Stimulated activated CD4-positive, alpha-beta T cell treated with anti-CD3 and anti-CD28 coated beads, Interleukin-1b, Interleukin-23, amount 100 ng/mL, for 1 hour (primary cell): ENCODE measurements at places on chromosomes 7 and 10.
A peak's percentile ranks its signal among the peaks of the same experiment; 100 is the strongest.

- no peak for DNase-seq
Measured at GRCh38 chr10:127576740-127577161, 27.6 kb downstream of the NPS start.

DNA sequence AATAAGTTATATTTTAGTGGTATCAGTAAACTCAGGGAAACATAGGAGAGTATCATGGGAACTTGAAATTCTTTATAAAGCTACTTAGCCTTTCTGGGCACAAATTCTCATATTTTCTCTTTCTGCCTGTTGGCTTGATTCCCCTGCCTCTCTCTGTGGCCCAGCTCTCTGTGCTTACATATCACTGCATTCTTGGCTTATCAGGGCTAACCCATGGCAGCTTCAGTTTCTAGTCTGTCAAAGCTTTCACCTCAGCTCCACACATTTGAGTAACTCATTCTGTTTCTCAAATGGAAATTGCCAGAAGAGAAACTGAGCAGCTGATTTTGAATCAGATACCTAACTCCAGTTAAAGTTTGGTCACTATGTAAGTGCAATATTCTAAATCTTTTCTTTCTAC, 713.1 kb downstream of the DNAJB9 start:
- DNase-seq = no peak

DNA sequence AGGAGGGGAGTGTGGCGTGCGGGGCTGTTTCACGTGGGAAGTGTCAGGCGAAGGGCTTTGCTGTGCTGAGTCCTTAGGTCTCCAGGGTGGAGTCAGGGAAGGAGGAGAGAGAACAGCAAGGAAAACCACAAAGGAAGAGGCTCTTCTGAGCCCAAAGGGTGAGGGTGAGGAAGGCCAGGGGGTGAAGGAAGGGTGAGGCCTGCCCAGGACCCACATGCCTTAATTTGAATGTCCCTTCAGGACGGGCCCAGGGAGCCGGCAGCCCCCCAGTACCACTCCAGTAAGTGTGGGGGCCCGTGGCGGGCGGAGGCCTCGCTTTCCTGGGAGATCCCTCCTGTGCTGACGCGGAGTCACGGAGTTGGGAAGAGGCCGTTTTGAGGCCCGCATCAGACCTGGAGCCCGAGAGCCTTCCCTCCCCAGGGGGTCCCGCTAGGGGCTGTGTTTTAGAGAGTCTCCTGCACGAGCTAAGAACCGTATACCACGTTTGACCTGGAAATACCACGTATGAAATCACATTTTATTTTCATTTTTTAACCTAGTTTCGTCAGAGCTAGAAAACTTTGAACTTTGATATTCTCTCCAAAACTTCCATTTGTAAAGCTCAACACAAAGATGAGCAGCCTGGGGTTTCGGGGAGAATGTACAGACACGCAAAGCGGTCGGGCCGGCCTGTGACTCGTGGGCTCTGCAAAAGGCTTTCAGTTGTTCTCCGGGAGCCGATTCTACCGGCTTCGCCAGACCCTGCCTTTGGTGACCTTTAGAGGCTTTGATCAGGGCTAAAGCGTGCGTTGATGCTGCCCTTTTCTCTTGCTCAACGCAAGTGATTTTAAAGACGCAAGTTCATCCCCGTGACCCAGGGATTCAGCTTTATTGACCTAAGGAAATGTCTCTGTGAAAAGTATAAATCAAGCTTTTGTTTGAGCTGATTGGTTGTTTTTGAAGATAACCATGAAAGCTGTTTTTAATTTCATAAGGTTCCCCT, 23.6 kb upstream of the TTYH3 start:
- no peak for DNase-seq

DNA sequence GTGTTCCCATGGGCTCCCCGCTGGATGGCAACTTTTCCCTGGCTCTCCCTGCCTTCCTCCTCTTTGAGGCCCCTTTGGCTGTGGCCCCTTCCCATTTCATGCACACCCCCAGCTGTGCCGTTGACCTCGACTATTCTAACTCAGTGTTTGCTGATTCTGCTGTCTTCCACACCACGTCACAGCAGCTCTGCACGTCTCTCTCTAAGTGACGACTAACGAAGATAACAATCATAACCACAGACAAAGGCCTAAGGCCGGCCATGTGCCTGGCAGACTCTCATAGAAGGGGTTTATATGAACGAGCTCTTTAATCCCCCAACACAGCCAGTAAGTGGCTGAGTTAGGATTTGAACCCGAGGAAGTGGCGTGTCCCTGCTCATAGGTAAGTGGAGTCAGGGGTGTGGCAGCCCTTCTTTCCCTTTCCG, 151.5 kb upstream of the SHH start:
- no peak for DNase-seq

DNA sequence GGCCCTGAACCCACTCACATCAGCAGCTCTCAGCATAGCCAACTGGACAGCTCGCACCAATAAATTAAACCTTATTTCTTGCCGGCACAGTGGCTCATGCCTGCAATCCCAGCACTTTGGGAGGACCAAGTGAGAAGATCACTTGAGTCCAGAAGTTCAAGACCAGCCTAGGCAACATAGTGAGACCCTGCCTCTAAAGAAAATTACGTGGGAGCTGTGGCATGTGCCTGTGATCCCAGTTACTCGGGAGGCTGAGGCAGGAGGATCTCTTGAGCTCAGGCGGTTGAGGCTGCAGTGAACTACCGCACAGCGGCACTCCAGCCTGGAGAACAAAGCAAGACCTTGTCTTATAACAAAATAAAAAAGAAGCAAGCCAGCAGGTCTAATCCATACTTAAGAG, 75.7 kb downstream of the SEPTIN14 start:
- DNase-seq = no peak

DNA sequence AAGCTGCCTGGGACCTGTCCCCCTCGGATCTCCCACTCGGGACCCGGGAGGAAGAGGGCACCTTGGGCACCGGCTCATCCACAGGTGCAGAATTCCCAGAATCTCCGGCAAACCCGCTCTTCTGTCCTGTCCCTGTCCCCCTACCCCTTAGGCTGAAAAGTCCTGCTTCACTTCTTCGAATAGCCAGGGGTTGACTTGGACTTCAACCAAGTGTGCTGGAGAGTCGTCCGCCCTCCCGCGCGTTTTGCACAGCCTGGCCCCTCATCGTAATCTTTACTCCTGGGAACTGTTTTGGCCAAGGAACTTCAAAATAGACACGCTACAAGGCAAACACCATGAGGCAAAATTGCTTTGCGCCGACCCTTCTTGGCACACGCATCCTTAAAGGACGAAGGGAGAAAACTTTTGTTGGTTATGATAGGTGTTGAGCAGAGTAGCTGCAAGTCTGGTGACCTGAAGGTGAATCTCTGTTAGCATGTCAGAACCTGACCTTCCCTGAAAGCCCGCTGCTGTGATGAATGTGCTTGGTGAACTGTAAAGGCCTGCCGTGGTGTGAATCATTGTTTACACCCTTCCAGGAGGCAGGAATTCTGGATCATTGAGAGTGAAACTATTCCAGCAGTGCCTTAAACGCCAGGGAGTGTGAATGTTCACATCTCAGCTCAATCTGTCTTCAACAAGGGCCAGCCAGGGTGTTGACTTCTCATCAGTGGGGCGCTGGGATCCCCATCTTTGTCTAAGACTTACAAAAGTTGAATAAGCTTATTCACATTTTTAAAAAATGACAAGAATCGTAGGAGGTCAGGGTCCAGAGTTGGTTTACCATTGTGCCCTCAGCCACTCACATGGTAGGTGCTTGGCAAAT, 589 bp upstream of the RAPGEF5 start:
- DNase-seq = no peak

- no peak for DNase-seq
Measured at GRCh38 chr10:34816501-34817002, 1.5 kb upstream of the PARD3 start.

- no peak for DNase-seq
Measured at GRCh38 chr7:44712012-44712411, 36.6 kb upstream of the ZMIZ2 start.

- no peak for DNase-seq
Measured at GRCh38 chr10:50605269-50605950, 18.3 kb downstream of the SGMS1 start.

DNA sequence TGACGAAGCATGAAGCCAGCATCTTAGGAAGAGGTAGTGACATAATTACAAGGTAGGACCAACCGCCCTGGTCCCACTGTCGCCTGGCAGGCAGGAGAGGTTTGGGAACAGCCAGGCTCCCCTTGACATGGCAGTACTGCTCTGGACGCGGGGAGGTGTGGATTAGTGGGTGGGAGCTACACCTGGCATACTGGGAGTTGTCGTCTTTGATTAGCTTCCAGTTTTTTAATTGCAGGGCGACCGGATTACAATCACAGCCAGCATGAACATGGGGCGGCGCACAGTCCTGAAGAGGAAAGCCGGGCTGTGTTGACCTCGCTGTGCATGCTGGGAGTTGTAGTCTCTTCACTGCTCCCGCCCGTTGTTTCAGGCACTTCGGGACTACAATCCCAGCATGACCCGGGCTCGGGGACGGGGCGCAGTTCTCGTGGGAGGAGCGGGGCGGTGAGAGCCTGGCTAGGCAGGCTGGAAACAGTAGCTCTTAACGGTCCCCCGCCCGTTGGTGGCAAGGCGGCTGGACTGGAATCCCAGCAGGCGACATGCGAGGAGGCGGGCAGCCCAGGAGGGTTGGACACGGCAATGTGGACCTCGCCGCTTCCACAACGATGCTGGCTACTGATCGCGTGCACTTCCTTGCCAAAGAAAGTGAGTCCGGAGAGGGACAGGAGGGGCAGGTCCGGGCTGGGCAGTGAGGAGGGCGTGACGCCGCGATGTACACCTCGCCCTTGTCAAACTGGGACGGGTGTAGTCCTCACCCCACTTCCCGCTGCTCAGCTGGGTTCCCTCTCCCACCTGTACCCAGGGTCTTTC, 98.0 kb upstream of the ZNF722 start:
- DNase-seq = peak; percentile 79
